Activated gamma-delta T cell (primary cell): ENCODE measurements at places on chromosomes 5 and 9.

- no peak for DNase-seq
These were observed 148.4 kb downstream of the MACROH2A1 start for GRCh38 chr5:135250671-135251070.

GRCh38 chr9:113562653-113563381 is 99.3 kb downstream of the RGS3 start:
- no peak for DNase-seq

GRCh38 chr5:135690466-135690865 is 111.7 kb upstream of the CXCL14 start:
- no peak for DNase-seq

DNA sequence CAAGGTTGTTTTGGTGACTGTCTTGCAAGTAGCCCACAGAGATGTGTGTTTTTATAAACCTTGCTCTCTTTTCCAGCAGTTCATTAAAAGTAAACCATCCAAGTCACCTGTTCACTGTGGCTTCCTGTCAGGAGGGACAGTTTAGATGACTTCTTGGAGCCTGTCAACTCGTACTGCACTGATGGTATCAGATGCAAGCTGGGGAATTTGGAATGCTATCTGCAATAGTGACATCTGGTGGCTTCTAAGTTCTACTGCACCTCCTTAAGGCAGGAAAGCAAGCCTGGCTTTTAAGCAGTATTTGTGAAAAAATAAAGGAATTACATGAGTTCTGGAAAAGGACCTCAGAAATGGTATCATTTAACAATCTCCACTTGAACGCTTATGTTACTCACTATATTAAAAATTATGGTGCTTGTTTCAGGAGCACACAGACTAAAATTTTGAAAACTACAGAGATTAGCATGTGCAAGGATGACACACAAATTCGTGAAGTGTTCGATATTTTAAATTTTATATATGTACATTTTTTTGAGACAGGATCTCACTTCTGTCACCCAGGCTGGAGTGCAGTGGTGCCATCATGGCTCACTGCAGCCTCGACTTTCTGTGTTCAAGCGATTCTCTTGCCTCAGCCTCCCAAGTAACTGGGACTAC is 164.0 kb downstream of the TTC39B start:
- DNase-seq: no peak

DNA sequence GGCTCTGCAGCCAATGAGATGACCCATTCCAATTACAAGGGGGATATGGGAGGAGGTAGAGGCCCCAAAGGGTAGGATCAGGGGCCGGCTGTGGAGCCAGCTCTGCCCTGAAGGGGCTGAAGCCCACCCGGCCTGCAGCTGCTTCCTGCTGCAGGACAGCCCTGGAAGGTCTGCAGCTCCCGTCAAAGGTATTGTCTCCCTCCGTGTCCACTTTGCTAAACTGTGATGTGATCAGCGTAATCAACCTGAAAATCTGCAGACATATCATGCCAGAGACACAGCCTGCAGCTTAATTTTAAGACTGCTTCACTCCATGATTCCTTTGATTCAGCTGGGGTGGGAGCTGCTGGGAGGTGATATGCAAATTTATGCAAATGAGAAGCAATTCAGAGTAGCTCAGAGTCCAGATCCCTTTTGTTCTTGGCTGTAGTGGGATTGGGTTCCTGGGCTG is 90.7 kb downstream of the GADD45G start:
- DNase-seq: no peak

DNA sequence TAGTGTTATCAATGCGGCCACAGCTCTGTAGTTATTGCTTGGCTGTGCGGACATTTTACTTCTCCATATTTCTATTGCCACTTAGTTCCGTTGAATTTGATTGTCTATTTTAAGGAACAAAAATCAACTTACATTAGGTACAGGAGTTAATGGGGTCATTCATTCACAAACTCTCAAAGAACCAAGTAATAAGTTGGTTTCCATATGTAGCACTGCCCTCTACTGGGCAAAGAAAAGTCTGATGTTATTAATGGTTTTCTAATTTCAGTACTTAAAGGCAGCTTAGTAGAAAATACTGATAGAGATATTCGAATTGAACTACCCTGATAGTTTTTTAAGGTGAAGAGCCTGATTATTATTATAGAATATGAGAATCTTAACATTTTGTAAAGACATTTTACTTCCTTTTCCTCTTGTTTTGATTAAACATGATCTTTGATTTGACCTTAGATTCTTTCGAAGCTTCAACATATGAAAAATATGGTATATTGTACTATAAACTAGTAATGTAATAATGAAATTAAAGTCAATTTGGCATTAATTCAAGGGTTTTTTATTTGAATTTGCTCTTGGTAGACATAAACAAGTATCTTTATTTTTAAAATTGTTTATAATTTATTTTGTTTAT is 119.5 kb upstream of the CTNND2 start:
- DNase-seq: no peak

GRCh38 chr9:135780086-135780485 is 78.1 kb downstream of the KCNT1 start:
- DNase-seq: no peak

DNA sequence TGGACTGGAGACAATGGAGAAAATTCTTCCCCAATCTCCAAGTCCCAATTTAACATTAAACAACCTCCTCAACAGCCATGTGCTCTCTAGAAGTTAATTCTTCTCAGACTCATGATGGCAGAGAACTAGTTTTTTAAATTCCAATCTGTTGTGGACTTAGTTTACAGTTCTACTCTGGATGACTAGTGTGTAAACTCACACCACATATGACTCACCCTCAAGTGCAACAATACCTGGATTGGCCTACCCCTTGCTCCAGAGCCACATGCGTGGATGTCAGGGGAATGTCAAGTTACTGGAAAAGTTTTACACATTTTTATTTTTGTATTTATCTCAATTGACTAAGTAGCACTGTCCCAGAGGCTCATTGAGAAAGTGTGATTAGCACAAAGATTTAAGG is 136.0 kb upstream of the EFNA5 start:
- DNase-seq: no peak

DNA sequence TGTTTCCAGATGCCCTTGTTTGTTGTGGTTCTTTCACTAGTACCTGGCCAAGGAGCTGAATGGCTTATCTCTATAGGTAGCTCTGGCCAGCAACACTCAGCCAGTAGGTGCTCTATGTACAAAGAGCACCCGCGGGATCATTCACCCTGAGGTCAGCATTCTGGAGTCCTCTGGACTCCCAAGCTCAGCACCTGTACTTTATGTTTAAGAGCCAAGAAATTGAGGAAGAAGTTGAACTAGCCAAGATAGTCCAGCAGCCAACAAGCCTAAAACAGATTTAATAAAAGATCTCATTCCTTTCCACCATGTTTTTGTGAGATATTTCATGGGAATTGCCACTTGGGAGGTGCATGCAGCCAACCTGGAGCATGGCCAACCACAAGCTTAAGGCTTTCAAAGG is 242.6 kb upstream of the PAPPA start:
- no peak for DNase-seq

DNA sequence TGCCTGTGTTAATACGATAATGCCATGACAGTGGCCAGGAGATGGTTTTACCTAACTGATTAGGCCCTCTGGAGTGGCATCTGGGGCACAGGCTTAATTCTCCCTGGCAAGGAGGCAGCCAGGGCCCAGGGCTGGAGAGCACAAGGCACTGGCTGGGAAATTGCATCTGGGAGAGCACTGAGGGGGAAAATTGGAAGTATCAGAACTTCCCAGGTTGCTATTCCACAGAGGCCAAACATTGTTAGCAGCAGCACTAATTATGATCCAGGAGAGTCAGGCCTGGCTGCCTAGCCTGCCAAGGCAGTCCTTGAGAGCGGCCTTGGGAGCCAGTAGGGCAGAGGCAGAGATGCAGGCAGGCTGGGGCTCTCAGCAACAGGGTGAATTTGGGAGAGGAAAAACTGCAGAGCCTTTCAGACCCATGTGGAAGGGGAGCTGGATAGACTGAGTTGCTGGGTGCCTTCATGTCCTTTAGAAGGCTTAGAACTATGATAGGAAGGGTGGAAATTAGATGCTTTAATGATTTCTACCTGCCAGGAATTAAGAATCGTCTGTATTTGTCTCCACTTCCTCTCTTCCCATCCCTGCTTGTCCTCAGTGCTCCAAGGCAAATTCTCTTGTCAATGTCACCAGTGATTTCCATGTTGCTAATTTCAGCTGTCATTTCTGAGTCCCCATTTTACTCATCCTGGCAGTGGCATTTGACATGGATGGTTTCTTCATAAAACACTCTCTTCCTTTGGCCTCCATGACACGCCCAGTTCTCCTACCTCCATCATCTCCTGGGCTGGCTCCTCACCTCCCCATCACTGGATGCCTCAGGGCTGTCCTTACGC is 56.1 kb upstream of the HSPA9 start:
- DNase-seq: no peak

DNA sequence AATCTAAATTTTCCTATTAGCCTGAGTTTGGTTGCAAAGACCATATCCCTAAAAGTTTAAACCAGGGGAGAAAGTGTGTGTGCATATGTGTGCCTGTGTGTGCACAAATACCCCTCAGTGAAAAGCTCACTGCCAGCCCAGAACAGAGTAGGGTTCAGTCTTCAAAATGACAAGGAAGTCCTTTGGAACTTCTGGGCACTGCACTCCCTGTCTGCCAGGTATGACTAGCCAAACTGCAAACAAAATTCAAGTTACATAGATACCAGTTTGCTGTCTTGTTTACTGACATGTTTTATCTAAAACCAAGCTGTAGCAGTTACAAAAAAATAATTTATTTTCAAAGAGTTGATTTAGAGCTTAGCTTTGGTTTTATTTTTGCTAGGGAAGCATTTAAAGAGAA is 100.1 kb downstream of the ARHGEF28 start:
- DNase-seq: no peak

DNA sequence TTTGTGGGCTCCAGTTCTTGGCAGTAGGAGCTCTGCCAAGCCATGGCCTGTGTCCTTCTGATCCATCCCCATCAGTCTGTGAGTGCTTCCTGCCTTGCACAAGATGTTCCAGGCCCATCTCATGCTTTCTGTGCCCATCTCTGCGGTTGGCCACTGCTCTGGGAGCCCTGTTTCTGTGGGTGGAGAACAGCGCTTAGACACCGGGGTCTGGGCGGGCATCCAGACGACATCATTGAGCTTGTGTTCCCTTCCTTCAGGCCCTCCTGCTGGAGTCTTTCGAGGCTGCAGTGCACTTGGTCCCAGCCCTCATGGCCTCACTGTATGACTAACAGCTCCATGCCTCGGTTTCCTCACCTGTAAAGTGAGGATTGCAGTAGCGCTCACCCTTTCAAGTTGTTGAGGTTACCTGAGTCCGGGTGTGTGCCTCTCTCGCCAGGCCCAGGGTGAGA is 14.9 kb upstream of the CARD19 start:
- DNase-seq: no peak

GRCh38 chr5:57416278-57416994 is 66.2 kb downstream of the ACTBL2 start:
- DNase-seq: no peak

DNA sequence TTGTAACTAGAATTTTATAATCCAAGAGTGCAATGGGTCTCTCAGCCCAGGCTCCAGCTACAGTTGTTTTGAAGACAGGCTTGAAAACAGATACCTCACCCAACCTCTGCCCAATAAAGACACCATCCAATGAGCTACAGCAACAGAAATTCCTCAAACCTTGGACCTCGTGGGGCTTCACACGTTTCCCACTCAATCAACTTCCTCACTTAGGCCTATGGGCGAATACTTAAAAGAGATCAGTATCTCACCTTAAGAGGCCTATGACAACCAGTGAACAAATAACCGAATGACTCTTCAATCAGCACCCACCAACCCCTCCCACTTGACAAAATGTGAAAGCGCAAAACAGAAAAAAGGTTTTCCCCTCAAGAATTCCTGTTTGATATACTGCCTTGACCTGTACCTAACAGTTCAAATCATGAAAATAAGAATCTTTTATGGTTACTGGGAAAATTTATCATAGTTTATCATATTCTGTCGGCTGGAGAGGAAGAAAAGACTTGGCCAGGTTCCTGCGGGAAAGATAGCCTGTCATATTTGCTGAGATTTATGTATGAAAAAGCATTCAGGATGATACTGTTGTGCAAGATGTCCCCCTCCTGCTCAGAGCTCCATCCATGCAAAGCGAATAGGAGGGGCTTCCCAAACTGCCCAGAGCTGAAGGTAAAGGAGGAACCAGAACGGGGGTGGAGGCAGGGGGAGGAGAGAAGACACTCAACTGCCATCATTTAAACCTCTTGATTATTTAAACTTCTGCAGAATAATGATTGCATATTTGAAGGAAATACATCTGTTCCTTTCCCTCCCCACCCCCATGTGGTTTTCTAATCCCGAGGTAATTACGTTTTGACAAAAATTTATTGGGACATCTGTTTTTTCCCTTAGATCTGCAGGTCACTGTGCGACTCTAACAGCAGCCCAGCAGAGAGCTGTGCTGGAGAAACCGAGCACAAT is 256.3 kb downstream of the NFIB start:
- no peak for DNase-seq

DNA sequence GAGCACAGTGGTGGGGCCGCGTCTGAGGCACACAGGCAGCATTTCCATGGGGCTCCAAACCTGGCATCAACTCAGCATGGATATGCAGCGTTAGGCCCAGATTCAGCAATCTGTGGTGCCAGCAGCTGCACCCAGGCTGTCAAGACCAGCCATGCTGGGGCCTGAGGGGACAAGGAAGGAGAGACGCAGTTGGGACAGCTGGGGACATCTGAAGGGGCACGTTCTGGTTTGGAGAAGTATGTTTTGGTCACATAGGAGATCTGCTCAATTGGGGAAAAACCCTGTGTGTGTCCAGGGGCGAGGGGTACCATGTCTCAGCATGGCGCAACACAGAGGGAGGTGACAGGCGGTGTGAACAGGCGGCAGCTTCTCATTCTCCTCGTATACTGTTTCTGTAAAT is 66.6 kb upstream of the ECM2 start:
- no peak for DNase-seq

DNA sequence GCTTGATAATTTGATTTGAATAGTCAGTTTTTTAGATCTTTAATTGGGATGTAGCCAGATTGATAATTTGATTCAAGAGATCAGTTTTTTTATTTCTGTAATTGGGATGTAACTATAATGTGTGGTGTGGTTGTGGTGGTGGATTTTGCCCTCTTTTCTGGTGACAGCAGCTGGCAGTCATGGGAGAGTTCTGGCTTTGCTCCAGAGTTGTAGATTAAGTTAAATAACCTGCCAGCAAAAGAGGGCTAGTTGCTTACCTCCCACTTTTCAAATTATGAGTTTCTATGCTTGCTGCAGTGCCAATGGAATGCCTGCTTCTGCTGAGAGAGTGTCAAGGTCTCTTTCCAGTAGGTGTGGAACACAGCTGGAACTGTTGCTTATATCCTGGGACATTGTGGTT is 315.1 kb downstream of the CCDC171 start:
- no peak for DNase-seq

DNA sequence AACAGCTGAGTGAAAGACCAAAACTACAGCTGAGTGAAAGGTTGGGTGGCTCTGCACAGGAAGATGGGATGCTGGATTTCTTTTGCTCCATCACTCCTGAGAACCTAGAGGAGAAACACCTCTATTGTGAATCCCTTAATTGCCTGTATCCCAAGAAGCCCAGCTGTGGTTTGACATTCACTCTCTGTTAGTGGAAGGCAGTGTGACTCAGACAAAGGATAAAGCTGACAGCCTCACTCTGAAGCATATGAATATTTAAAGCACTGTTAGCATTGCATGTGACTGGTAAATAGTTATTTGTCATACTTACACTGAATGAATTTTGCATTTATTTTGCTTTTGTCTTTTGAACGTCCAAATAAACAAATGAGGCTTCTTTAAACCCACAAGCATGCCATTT is 367.1 kb upstream of the RIOK2 start:
- no peak for DNase-seq
